Osteoblast (primary cell): ENCODE measurements at places on chromosomes 6 and 20. TPM values are rescaled to one million over a fixed set of nuclear protein-coding genes. Genes with fewer than 3 reads are reported as not detected.

GPR63 gene
- under 0.01 TPM in 2 replicates for total RNA-seq

DNA sequence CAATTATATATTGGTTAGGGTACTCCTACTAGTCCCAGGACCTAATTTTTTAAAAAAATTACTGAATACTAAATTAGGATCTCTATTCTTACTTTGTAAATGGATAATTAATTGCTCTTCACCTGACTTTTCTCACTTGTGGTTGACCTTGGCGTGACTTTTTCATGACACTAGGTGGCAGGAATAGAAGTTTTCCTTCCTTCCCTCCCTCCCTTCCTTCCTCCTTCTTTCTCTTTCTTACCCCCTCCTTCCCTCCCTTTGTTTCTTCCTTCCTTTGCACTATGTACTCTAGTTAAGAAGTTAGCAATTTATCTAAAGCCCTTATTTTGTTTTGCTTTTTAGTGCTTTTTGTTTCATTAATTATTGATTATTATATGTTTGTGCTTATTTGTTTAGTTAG lies 20.4 kb upstream of the HBS1L start:
- no peaks in the 10 kb centered on the region for H3K36me3 ChIP-seq
- H3K27me3 ChIP-seq, result peaks cover 31% of the 10 kb centered on the region
- no peaks in the 10 kb centered on the region for H3K4me1 ChIP-seq
- no peak overlapping the region for H3K27ac ChIP-seq

DNA sequence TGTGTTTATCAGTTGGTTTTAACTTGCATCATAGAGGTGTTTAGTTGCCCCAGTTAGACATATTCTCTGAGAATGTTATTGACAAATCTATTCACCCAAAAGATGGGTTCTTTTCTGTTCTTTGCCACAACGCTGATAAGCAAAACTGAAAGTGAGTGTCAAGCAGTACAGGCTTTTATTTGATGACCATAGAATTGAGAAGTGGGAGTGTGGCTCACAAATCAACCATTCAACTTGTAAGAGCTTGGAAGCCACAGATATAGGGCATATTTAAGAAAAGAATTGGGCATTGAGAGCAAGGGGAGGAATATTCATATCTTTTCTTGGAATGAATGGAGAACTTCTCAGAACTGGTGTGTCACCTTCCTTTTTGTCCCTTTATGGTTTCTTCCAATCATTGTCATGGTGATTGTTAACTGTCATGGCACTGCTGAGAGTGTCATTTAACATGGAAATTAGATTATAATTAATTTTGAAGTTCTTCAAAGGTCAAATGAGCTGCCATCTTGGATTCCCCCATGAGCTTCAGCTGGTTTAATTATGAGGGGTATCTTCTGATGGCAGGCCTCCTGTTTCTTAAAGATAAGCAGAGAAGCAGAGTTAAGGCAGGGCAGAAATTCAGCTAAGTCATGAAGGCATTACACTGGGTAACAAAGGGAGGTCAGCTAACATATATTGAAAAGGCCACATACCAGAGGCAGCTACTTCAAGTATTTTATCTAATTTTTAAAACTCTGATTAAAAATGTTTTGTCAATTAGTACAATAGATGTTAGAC lies 254.0 kb upstream of the HTR1E start:
- no peak overlapping the region for H3K4me3 ChIP-seq
- H3K27ac ChIP-seq, result no peak overlapping the region
- no peaks in the 10 kb centered on the region for H3K36me3 ChIP-seq
- H3K4me1 ChIP-seq, result no peaks in the 10 kb centered on the region
- DNase-seq, result no peak

- DNase-seq, result no peak
- H3K4me3 ChIP-seq, result no peak overlapping the region
- no peaks in the 10 kb centered on the region for H3K4me1 ChIP-seq
- H3K36me3 ChIP-seq, result no peaks in the 10 kb centered on the region
- H3K27ac ChIP-seq, result no peak overlapping the region
- peaks cover 3% of the 10 kb centered on the region for H3K27me3 ChIP-seq
Measured at GRCh38 chr20:56815796-56816195, 186.7 kb downstream of the TFAP2C start.

DNA sequence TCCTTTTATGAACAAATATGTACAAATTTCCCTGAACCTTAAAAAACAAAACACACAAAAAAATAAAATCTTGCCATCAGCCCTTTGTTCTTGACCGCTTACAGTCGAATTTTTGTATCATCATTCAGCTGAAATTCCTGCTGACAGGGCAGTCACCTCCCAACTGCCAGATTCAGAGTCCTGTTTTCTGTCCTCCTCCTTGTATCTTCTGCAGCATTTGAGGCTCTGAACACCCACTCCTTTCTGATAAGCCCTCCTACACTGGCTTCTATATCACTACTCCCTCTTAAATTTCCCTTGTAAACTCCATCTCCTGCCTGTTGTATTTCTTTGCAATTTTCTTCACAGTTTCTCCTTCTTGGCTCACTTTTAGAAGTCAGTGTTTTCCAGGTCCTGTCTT lies 77.8 kb upstream of the CCN6 start:
- no peaks in the 10 kb centered on the region for H3K36me3 ChIP-seq
- H3K27me3 ChIP-seq, result no peaks in the 10 kb centered on the region
- peaks cover 49% of the 10 kb centered on the region for H3K4me1 ChIP-seq
- no peak for DNase-seq
- H3K4me3 ChIP-seq, result no peak overlapping the region
